Adrenal gland (tissue), 19 donors: ENCODE measurements at places on chromosomes 4 and X. TPM values are rescaled to one million over a fixed set of nuclear protein-coding genes. Genes with fewer than 3 reads are reported as not detected.

The QDPR gene
- total RNA-seq, result 23.3 TPM

The NXF2 gene
- total RNA-seq, result not detected

The SPATA18 gene
- total RNA-seq, result 21.7 TPM

DNA sequence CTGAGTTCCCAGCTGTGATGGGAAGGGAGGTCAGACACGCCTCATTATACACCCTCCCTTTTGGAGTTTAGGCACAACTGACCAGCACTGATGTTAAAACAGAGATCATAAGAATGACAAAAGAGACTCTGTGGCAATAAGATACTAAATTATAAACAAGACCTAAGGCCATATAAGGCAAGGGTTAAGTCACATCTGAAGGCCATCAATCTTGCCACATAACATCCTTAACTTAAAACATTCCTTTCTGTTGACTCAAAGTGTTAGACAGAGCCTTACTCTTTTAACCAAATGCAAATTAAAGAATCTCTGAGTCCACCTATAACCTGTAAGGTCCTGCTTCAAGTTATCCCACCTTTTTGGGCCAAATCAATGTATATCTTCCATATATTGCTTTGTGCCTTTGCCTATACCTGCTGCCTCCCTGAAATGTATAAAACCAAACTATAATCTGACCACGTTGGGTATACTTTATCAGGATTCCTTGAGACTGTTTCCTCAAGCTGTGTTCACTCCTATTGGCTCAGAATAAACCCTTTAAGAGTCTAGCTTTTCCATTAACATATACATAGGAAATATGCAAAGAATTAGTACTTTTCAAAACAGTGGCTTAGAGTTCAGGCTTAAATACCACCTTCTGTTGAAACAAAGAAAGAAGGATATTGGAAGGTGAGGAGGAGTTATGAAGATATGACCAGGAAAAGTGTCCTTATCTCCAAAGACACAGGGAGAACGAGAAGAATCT lies 214.4 kb upstream of the PPP1R2C start:
- DNase-seq, result no peak

DNA sequence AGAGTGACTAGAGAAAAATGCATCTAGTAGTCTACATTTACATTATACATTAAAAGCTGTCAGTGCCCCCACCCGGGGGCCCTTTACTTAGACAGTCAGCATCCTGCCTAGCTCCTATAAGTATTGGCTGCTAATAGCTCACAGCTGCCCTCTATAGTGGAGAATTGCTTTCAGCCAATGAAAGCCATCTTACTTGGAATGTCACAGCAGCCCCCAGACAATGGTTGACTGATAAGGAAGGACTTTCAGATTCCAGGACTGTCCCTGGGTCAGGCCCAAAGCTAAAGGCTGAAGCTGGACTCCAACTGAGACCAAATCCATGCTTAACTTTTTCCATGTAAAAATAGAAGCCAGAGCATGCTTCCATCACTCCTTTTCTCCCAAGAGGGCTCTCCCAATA lies 196.9 kb downstream of the ANKRD50 start:
- DNase-seq, result no peak

GRCh38 chr4:94472056-94472826 lies 20.5 kb downstream of the PDLIM5 start:
- DNase-seq, result no peak

- DNase-seq, result peak; percentile 54
These were observed 4.0 kb downstream of the LONRF3 start for GRCh38 chrX:118978451-118978850.

- DNase-seq, result no peak
These were observed 72.9 kb upstream of the SPIN4 start for GRCh38 chrX:63424063-63424462.

GRCh38 chrX:88863726-88864125 lies 116.7 kb downstream of the CPXCR1 start:
- DNase-seq, result no peak

DNA sequence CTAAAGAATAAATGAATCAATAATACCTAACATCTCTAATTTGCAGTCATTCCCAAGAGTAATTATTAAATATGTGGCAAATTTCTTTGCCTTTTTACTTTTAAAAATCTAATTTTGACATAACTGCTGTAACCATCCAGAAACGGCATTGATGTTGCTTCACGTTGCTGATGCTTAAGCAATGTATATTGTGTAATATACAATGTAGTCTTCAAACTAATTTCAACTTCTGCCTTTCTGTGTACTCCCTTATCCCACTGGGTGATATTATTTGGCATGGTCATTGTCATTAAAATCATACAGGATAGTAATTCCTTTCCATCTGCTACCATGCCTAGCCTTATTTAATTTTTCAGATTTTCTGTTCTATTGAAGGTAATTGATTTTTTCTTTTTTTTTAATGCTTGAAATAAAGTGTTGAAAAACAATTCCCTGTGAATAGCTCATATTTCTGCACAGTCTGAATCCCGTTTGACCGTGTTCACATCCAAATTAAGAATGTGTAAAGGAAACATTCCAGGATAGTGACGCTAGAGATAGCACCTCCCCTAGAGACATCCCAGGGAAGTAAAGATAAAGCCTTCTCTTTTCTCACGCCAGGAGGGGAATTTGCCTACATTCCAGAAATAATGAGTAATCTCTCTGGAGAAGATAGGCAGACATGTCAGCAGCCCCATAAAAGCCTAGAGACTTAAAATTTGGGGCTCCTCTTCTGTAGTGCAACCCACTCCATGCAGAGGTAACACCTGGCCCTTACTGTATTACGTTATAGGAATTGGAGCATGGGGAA lies 8.6 kb downstream of the FAM200B start:
- no peak for DNase-seq

DNA sequence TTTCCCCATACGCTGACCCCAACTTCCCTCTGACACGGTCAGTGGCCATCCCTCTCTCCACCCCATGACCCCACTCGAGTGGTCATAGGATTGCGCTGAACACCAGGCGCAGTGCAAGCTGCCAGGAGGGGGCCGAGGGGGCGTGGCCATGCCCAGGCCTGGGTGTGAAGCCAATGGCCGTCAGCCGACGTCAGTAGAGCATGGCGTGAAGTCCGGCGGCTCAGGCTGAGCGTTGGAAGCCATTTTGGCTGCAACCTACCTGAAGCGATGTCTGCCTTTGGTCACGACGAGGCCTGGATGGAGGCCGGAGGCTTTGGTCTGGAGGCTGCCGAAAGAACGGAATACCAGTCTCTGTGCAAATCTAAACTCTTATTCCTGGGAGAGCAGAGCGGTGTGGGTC lies at the start of gene RAB41:
Gene RAB41 (plus strand): TSS at position 222 of the 400 bp plus-strand sequence. CDS start 46 bp downstream, at position 268.
- DNase-seq, result no peak

DNA sequence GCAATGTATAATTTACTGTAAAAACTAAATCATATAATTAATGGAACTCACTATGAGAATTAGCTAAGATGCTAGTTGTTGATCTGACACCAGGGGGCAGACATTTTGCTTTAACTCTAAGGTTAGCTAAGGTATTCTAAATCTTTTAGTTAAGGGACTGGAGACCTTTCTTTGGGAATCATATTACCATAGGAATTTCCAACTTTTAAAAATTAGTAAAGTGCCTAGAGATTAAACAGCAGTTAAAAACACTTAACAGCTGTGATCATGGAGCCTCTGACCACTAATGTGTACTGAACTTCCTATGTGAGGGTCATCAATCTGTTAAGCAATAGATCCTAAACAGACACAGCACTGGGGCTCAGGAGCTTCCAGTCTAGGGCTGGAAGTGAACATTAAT lies 226.6 kb downstream of the NSUN7 start:
- DNase-seq, result peak; percentile 46

DNA sequence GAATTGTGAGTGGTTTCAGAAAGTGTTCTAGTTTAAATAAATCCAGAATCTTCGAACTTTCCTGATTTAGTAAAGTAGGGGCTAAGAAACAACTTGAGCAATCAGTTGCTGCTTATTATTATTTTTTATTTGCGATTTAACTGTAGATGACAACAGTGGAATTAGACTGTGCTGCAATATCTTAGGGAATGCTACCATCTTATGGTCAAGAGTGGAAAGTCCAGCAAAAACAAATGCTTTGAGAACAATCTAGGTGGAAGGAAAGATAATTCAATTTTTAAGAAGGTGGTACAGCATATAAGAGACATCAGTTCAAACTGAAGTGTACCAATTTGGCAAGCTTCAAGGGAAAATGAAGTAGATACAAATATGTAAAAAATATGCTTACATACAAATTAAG lies 73.3 kb downstream of the CYLC1 start:
- no peak for DNase-seq

- no peak for DNase-seq
These were observed 158.0 kb upstream of the FAT1 start for GRCh38 chr4:186881521-186882220.
